Vagina (tissue), 2 donors: ENCODE measurements at places on chromosomes 3 and 15.

- no peak for DNase-seq
These were observed 516.2 kb downstream of the OCA2 start for GRCh38 chr15:27582726-27583410.

- DNase-seq, result no peak
These were observed 22.6 kb upstream of the COMMD4 start for GRCh38 chr15:75313116-75313845.

GRCh38 chr3:72041076-72041475 is 256.1 kb upstream of the PROK2 start:
- no peak for DNase-seq

- DNase-seq, result no peak
These were observed 11.0 kb upstream of the GPD1L start for GRCh38 chr3:32095431-32095830.

- no peak for DNase-seq
These were observed 764.5 kb downstream of the TUSC7 start for GRCh38 chr3:117473981-117474538.

DNA sequence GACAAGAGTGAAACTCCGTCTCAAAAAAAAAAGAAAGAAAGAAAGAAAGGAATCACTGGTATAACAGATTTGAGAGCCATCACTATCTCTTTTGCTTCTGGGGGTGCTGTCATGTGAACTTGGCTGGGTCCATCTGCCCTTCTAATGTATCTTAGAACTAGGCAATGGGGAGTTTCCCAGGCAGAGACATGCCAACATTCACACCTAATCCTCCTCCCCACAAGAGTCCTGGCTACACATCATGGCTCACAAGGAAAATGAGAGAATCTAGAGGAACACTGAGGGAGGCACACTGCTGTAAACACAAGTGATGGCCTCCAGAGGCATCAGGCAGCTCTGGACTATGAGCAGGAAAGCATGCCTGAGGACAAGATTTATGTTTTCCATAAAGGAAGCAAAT is 67.8 kb upstream of the PPP2R3A start:
- DNase-seq, result no peak

GRCh38 chr3:177658354-177658753 is 461.1 kb upstream of the TBL1XR1 start:
- DNase-seq, result no peak

DNA sequence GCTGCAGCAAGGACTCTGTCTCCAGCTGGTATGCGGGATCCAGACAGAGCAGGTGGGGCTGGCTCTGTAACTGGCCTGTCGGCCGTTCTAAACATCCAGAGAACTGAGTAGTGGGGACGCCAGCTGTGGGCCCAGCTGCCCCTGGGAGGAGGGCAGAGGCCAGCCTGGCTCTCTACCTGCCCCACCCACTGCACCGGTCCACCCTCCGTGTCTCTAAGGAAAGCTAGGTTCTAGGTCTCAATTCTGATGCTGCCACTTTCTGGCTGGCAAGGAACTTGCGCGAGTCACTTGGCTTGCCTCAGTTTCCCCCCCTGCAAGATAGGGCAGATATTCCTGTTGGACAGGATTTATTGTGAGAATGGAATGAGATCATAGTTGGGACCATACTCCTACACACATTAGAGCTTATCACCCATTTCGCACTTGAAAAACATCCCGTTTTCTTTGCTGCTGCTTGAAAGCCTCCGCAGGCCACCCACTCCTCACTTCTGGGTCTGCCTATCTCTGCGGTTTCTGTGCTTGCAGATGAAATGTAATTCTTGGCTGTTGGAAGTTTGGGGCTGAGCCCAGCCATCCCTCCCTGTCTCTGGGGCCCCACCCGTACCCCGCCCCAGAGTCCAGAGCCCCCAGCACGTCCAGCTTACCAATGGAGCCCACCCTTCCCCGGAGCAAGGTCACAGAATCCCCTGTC is 65.8 kb downstream of the IQSEC1 start:
- DNase-seq, result no peak

DNA sequence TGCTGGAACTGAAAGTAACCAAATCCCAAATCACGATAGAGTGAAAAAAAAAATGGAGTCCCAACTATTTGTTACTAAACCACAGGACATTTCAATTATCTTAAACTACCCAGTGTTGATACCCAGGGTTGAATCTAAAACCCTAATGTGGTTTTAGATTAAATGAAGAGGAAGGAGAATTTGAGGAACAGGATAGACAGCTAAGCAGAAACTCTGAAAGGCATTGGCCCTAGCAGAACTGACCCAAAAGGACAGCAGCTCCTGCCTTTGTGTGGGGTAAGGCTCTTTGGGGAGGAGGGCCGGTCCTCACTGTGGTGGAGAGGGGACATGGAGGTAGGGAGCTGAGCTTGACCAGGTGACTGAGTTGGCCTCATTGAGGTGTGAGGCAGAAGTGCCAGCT is 30.7 kb upstream of the SNRK start:
- DNase-seq, result no peak

DNA sequence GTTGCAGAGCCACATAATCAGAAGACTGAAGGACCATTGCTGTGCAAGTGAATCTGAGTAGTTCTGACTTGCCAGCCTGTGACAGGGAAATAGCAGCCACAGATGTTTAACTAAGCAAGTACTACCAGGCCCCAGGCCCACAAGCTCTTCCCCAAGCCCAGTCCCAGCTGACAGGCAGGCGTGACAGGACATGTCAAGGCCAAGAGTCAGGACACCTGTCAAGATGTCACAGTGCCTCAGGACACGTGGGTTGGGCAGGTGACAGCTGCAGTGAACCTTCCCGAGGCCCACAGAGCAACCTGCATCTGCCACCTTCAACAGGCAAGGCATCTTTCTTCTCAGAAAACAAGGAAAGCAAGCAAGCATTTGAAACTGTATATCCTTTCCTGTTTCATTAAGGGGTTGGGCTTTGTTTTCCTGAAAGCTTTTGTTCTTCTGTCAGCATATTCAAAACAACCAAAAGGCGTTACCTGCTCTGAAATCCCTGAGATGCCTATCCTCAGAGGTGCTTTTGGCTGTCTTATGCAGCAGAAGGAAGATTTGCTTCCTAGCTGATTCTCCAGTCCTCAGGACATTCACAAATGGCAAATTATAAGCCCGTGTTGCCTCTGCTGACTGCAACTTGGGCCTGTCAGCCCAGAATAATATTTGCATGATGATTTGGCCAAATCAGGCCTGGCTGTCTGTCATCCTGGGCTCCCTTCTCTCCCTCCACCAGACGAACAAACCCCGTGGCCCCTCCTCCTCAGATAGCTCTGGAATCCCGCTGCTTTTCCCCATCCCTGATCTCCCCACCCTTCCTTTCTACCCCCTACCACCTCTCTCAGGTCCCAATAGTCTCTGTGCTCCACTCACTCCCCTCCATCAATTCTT is 171.8 kb upstream of the WNT5A start:
- DNase-seq, result no peak

- no peak for DNase-seq
These were observed 283.9 kb downstream of the RORA start for GRCh38 chr15:60945196-60945595.

DNA sequence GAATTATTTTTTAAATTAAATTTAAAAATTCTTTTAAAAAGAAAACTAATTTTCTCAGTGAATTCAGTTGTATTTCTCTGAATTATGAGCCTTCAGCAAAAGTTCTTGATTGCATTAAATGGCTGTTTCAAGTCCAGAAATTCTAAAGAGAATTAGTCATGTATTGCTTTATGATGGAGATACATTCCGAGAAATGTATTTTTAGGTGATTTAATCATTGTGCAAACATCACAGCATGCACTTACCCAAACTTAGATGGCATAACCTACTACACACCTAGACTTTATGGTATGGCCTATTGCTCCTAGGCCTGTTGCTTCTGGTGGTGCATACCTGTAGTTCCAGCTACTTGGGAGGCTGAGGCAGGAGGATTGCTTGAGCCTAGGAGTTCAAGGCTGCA is 44.3 kb upstream of the GCNT3 start:
- no peak for DNase-seq

DNA sequence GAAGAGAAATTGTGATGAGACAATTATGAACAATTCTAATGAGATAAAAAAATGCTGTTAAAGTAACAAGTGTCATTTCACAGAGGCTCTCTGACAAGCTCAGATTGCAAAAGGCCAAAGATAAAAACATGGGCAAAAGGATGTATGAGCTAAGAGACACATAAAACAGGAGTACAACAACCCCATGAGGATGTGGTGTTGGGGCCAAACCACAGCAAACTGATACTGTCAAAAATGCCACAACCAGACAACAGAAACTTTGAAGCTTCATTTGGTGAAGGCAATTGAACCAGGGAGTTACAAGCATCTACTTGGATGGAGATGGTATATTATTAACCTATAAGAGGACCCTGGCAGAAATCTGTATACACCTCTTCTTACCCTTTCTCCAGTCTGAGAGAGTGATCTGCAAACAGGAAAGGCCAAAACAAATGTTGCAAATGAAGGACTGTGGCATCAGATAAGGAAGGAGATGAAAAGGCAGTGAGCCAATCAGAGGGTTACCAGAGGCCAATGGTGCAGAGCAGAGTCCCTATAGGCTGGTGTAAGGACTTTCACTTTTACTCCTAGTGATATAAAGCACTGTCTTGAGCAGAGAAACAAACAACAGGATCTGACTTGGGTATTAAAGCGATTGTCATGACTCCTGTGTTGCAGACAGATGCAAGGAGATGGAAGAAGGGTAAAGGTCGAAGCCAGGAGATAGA is 659.0 kb downstream of the NTRK3 start:
- no peak for DNase-seq
